ENCODE measurements at places on chromosomes 12 and 14. TPM values are rescaled to one million over a fixed set of nuclear protein-coding genes. Genes with fewer than 3 reads are reported as not detected.

The PRB2 gene
- not detected for total RNA-seq

The PLCZ1 gene
- not detected for total RNA-seq

The APOF gene
- not detected for total RNA-seq

The ARL6IP4 gene
- 216 TPM for total RNA-seq

The DAO gene
- not detected for total RNA-seq

The MFAP5 gene
- total RNA-seq, result 67.4 TPM

The TAS2R14 gene
- not detected for total RNA-seq

The ACAD10 gene
- total RNA-seq, result 58.5 TPM

The PA2G4 gene
- total RNA-seq, result 41.7 TPM

The B4GALNT1 gene
- not detected for total RNA-seq

The C12orf54 gene
- total RNA-seq, result not detected

DNA sequence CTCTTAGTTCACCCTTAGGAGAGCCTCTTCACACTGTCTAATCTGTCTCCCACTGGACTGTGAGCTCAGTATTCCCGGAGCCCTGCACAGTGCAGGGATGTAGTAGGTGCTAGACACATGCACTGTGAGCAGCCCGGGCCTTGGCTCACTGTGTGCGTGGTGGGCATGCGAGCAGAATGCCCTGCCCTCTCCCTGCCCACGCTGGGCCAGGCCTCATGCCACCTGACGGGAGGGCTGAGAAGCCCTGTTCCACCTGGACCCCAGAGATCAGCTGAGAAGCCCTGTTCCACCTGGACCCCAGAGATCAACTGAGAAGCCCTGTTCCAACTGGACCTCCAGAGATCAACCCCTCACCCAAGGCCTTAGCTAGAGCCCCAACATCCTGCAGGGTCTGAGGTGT is 10.9 kb downstream of the RPS6KL1 start:
- no peak overlapping the region for H3K27ac ChIP-seq
- no peaks in the 10 kb centered on the region for H3K27me3 ChIP-seq
- no peaks in the 10 kb centered on the region for H3K36me3 ChIP-seq
- peaks cover 4% of the 10 kb centered on the region for H3K4me1 ChIP-seq
- H3K4me3 ChIP-seq, result no peak overlapping the region

DNA sequence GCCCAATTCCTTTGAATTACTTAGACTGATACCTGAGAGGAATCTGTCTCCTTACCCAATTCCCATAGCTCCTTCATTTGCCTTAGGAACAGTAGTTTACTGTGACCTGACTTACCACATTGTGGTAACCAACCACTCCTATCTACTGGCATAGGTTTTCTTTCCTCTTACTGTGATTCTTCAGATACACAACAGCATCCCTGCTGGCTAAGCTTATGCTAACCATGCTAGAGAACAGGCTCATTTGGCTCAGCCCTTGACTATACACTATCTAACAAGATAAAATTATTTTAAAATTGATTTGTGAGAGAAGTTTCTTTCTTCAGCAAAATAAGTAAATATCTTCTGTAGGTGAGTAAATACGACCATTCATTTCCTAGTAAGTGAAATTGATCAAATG is 320.4 kb upstream of the DDHD1 start:
- H3K36me3 ChIP-seq, result no peaks in the 10 kb centered on the region
- no peaks in the 10 kb centered on the region for H3K27me3 ChIP-seq
- no peaks in the 10 kb centered on the region for H3K4me1 ChIP-seq

GRCh38 chr14:34336501-34336900 is 125.5 kb downstream of the SPTSSA start:
- DNase-seq, result no peak
- H3K4me1 ChIP-seq, result no peaks in the 10 kb centered on the region
- H3K36me3 ChIP-seq, result no peaks in the 10 kb centered on the region
- H3K4me3 ChIP-seq, result no peak overlapping the region

GRCh38 chr12:31574803-31575575 is 15.9 kb downstream of the DENND5B start:
- no peaks in the 10 kb centered on the region for H3K27me3 ChIP-seq
- no peak overlapping the region for H3K27ac ChIP-seq
- DNase-seq, result no peak
- no peak overlapping the region for H3K4me3 ChIP-seq
- no peaks in the 10 kb centered on the region for H3K36me3 ChIP-seq
- H3K4me1 ChIP-seq, result no peaks in the 10 kb centered on the region

DNA sequence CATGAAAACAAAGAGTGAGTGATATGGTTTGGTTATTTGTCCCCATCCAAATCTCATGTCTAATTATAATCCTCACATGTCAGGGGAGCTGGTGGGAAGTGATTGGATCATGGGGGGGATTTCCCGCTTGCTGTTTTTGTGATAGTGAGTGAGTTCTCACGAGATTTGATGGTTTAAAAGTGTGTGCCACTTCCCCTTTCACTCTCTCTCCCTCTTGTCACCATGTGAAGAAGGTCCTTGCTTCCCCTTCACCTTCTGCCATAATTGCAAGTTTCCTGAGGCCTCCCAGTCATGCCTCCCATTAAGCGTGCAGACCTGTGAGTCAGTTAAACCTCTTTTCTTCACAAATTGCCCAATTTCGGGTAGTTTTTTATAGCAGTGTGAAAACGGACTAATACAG is 2.1 kb upstream of the ATXN7L3B start:
- no peaks in the 10 kb centered on the region for H3K36me3 ChIP-seq
- peaks cover 16% of the 10 kb centered on the region for H3K4me1 ChIP-seq
- no peak for DNase-seq
- H3K27me3 ChIP-seq, result no peaks in the 10 kb centered on the region
- no peak overlapping the region for H3K27ac ChIP-seq

DNA sequence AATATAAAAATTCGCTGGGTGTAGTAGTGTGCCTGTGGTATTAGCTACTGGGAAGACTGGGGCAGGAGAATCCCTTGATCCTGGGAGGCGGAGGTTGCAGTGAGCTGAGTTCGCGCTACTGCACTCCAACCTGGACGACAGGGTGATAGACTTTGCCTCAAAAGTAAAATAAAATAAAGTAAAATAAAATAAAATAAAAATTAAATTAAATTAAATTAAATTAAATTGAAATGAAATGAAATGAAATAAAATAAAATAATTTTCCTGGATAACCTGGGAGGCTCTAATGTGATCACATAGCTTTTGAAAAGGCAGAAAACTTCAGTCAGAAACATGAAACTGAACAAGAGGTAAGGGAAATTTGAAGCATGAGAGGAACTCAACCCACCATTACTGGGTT is 818.4 kb upstream of the ATXN7L3B start:
- H3K27ac ChIP-seq, result no peak overlapping the region
- DNase-seq, result no peak
- H3K36me3 ChIP-seq, result no peaks in the 10 kb centered on the region

DNA sequence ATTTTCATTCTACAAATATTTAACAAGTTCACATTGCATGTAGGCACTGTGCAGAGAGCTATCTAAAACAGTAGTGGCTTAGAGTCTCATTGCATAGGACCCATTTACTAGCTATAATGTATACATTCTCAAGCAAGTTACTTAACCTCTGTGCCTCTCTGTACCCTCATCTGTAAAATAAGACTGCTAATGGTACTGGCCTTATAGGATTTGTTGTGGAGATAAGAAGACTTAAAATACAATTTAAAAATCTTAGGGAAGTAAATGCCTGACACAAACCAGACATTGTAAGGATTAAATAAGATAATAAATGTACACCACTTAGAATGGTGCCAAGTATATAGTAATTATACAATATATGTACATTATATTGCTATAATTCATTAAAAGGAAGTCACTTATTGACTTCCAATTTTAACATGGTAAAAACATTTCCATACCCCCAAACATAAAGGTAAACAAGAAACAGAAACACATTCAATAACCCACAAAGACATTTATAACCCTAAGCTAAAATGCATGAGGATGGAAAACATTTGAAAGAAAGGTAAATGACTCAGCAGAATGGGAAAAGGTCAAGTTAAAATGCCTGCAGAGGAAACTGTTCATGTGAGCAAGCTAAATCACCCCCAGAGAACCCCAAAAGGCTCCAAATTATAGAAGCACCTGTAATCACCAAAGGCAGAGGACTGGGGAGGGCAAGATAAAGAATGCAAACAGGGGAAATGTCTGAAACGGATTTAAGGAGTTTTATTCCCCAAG is 30.8 kb downstream of the RPS6KA5 start:
- H3K27ac ChIP-seq, result no peak overlapping the region
- H3K4me3 ChIP-seq, result no peak overlapping the region
- peaks cover 7% of the 10 kb centered on the region for H3K4me1 ChIP-seq

DNA sequence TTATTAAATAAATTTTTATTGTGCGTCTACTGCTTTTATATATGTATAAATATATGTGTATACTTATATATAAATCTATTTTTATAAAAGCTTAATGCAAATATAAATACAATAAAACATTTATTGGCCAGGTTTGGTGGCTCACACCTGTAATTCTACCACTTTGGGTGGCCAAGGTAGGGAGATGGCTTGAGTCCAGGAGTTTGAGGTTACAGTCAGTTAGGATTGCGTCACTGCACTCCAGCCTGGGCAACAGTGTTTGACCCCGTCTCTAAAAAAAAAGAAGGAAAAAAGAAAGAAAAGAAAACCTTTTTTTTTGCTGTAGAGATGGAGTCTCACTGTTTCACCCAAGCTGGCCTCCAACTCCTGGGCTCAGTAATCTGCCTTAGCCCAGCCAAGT is 20.9 kb downstream of the ACTR6 start:
- no peak overlapping the region for H3K4me3 ChIP-seq
- DNase-seq, result no peak
- no peaks in the 10 kb centered on the region for H3K4me1 ChIP-seq

DNA sequence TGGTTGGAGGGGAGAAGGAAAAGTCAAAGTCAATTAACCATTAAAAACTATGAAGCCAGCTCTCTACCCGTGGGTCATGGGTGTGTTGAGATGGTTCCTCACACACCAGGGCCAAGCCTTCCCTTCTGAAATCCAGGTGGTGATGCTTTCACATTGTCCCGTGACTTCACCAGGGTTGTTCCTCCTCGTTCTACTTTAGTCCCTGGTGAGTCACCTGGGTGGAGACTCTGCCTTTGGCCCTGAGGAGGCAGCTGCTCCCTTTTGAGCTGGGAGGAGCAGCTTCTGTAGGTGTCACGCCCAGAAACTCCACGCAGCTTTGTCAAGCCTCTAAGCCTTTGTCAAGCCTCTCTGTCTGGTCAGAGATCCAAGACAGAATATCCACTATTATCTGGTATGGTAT is 348.3 kb downstream of the BMP4 start:
- no peaks in the 10 kb centered on the region for H3K27me3 ChIP-seq
- no peaks in the 10 kb centered on the region for H3K4me1 ChIP-seq
- H3K4me3 ChIP-seq, result no peak overlapping the region
- peak; percentile 75 for DNase-seq

- H3K27ac ChIP-seq, result no peak overlapping the region
- no peaks in the 10 kb centered on the region for H3K4me1 ChIP-seq
- H3K4me3 ChIP-seq, result no peak overlapping the region
- no peaks in the 10 kb centered on the region for H3K27me3 ChIP-seq
Measured at GRCh38 chr12:117090816-117091711, 8.2 kb downstream of the TESC start.

DNA sequence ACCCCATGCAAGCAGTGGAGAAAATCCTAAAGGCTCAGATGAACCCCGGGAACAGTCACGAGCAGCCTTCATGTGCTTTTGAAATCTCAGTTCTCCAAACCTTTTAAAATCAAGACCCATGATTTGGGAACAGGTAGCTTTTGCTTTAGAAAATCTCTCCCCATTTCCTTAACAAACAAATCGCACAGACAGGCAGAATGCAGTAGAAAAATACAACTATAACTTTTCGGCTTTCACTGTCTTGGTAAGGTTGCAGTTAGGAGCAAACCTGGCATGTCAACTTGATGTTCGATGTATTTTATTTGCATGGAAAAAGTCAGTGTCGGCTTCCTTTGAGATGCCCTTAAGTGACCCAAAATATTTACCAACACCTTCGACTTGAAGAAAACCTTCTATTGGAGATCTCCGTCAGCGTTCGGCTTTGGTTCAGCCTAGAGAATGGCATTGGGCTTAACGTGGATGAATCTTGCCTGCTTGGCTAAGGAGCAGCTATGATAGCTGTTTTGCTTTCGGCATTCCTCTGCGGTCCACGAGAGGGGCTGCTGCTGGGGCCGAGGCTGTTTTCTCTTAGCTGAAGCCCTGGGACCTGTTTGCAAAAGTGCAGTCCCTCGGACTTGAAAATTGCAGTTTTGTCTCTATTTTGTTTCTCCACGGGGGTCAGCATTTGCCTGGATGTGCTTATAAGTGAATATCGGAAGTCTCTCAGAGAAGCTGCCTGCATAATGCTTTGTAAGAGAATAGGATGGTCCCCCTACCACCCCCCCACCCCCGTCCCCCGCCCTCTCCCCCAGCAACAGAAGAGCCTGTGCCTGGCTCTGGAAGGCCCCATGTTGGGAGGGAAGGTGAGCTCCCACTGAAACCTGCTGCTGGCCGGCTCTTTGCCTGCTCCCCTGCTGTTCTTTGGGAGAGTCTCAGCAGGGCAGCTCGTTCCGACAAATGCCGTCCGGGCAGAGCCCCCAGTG is 122.8 kb downstream of the AACS start:
- H3K4me1 ChIP-seq, result no peaks in the 10 kb centered on the region
- H3K4me3 ChIP-seq, result no peak overlapping the region
- no peak overlapping the region for H3K27ac ChIP-seq

DNA sequence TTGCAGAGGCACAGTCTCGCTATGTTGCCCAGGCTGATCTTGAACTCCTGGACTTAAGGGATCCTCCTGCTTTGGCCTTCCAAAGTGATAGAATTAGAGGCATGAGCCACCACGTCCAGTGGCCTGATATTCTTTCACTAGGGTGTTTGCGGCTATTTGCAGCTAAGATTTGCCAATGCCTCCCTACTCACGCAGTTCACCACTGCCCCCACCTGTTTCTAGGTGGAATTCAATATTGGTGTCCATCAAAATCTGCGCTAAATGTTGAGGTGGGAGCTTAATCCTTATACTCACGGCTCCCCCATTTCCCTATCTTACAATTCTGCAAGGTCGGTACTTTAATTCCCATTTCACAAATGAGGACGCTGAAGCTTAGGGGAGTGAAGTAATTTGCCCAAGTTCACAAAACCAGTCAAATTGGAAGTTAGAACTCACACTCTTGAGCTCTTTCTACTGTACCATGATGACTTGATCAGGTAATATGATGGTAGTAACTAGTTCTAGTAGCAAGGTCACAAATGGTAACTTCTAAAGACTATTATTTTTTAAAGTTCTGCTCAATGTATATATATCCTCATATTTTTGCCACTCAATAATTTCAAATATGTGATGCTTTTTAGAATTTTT is 22.1 kb upstream of the LRRC9 start:
- no peak for DNase-seq
- no peaks in the 10 kb centered on the region for H3K4me1 ChIP-seq
- no peaks in the 10 kb centered on the region for H3K36me3 ChIP-seq
- no peak overlapping the region for H3K4me3 ChIP-seq

All from Peyer's patch (tissue), 4 donors.